ENCODE measurements at places on chromosomes 5 and 9.

- DNase-seq, result no peak
Measured at GRCh38 chr9:123353041-123353440, 3.0 kb upstream of the CRB2 start.

GRCh38 chr5:102511666-102512065 lies 12.9 kb upstream of the SLCO6A1 start:
- no peak for DNase-seq

- no peak for DNase-seq
Measured at GRCh38 chr5:149913436-149914419, 30.9 kb downstream of the PDE6A start.

DNA sequence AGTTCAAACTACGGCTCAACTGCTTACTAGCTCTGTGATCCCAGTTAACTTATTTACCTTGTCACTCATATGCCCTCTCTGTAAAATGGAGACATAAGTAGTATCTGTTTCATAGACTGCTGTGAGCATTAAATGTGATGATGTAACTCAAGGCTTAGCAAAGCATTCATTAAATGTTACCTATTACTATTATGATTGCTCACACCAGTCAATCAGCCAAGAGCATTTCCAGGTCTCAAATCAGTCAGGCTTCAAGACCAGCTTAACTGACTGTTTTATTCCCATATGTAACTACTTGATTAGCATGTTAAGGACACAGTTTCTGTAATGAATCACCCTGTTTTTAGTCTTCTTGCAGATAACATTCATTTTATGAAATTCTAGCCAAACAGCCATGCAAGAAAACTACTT lies 413.3 kb downstream of the MLLT3 start:
- DNase-seq, result no peak

DNA sequence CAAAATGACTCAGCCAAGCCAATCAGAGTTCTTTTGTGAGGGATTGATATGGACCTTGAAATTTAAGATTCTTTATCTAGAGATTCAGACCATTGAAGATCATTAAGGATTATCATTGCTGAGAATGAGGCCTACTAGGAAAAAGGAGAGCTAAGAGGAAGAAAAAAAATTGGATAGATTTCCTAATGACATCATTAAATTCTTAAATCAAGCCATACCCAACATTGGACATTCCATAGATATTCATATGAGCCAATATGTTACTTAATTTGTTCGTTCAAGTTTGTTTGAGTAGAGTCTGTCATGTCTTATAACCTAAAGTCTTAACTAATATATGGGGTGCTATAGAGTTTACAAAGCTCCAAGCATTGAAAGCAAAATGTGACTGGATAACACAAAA lies 727.9 kb upstream of the SEMA6A start:
- DNase-seq, result no peak

DNA sequence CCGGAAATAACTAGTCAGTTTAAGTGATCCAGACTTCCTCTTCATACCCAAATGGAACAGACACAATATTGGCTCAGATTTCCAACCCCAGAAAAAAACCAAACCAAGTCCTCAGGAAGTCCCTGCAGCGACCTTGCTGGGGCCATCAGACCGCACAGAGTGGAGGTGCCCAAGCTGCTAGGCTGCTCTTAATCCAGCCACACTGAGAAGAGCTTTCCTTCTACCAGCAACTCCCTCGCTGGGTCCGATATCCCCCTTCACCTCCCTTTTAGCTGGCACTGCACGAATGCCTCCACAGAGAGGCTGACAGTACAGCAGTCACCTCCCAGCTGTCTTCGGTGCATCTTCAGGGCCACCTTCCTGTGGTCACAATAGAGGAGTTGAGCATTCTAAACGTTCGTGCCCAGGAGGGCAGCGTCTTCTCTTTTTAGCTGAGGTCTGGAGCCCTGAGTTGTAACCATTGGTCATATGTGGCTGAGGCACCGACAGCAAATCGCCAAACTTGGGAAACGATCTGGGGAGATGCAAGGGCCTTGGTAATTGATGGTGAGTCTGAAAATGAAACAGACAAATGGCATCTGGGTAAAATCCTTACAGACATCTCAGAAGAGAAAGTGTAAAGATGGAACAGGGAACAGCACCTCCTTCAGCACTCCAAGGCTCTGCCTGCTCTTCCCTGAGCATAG lies 5.7 kb downstream of the NAIF1 start:
- no peak for DNase-seq

- no peak for DNase-seq
Measured at GRCh38 chr5:68225188-68225910, 9.8 kb downstream of the PIK3R1 start.

GRCh38 chr5:154138701-154139100 lies 51.8 kb upstream of the GALNT10 start:
- no peak for DNase-seq

DNA sequence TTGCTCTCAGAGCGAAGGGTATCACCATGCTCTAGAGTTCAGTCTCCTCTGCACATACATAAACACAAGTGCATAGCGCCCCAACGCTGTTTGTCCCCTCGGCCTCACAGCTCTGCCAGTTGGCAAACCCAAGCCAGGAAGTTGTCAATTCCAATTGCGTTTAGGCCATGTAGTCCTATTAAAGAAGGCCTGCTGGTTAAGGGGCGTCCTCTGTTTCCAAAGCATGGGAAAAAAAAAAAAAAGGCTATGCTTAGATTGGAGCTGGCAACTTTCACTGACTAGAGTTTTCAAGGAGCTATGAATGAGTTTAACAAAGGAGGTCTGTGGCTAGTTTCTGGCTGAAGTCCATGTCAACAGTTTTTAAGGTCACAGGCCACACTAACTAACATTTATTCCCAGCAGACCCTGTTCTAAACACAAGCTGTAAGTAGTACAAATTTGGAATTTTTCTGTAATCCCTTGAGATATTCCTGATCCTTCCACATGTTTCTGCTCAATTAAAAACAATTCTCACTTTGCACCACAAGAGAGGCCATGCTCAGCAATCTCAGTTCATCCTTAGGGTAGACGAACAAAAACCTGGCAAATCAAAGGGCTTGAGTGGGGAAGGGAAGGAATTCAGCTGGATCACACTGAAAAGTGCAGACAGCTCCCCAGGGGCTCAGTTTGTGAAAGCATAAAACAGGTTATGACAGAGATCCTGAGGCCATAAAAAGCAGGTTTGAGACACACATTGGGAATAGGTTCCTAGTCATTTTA lies 187.7 kb downstream of the DENND1A start:
- no peak for DNase-seq

- DNase-seq, result no peak
Measured at GRCh38 chr5:58675341-58675740, 92.5 kb downstream of the RAB3C start.

GRCh38 chr9:13898957-13899356 lies 415.0 kb downstream of the NFIB start:
- DNase-seq, result no peak

GRCh38 chr5:35218981-35219380 lies 11.3 kb downstream of the PRLR start:
- DNase-seq, result no peak

- DNase-seq, result no peak
Measured at GRCh38 chr5:138600446-138600845, 25.2 kb upstream of the HSPA9 start.
